ENCODE measurements at places on chromosomes 13 and 19.

DNA sequence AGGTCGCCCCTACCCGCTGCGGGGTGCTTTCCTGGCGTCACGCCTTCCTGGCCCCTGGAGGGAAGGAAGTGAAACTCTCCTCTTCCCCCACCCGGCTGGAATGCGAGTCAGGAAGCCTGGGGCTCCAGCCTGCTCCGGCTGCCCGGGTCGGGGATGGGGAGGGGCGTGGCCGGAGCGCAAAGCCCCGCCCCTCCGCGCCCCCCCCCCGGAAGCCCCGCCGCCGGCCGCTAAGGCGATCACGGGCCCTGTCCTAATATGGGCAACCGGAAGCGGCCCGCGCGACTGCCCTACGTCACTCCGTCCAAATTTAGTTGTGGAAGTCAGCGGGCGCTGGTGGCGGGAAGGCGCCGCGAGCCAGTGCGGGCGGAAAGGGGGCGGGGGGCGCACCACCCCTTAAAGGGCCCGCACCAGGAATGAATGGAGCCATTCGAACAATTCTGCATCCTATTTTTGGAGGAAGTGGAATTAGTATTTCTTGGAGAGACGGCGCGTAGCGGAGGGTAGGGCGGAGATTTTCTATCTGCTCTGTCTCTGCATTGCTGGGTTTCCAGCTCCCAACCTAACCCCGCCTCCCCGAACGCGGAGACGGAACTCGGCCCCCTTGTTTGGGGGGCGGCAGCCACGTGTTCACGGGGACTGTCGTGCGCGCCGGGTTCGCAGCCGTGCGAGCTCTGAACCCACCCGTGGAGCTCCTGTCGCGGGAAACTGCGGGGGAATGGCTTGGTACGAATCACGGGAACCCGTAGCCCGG lies 1.6 kb downstream of the IER2 start:
- peak; percentile 94 for DNase-seq

DNA sequence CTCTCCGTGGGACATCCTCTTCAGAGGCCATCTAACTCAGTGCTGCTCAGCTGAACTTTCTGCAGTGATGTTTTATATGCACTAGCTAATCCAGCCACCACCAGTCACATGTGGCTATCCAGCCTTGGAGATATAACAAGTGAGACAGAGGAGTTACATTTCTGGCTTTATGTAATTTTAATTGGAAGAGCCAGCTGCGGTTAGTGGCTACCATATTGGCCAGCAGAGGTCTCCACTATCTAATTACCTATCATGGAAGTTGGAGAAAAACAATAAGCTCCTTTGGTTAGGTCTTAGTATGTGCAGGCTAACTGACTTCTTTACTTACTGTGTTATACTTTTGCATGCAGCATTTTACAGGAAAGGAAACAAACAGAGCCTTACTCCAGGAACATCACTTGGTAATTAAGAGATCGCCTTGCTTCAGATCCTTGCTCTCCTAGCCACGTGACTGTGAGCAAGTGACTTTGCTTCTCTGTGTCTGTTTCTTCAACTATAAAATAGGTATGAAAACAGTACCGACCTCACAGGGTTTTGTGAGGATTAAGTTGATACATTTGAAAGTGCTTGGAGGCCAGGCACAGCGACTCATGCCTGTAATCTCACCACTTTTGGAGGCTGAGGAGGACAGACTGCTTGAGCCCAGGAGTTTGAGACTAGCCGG lies 1.6 kb upstream of the KLK10 start:
- DNase-seq: peak; percentile 35

- DNase-seq: no peak
These were observed 2.8 kb downstream of the EVI5L start for GRCh38 chr19:7832781-7833180.

DNA sequence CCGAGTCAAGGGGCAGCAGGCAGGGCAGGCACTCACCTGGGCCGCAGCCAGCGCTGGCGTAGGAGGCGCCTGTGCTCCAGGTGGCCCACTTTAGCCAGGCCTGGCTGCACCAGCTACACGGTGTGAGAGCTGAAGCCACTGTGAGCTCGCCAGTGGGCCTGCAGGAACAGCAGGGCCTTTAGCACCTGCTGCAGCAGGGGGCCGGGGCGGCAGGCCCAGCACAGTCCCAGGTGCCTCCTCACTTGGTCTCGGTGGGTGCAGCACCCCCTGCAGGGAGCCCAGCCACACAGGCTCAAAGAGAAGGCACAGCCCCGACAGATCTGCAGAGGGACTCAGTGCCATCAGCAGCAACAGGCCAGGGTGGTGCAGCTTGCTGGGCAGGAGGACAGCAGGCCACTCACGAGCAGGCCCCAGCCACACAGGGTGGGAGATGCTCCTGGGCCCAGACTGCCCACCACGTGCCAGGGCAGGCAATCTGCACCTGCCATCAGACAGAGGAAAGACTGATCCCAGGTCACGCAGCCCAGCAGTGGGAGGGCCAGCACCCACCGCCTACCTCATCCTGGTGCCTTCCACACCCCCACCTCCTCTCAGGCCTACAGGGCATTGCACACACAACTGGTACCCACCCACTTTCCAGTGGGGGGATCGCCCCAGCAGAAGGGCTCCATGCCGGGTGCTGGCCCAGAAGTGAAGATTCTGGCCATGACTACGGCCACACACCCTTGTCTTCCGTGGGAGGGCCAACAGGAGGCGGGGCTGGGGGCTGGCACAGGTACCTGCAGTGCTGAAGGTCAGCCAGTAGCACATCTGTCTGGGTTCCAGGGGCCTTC lies 15.8 kb downstream of the ARHGAP33 start:
- DNase-seq: no peak

DNA sequence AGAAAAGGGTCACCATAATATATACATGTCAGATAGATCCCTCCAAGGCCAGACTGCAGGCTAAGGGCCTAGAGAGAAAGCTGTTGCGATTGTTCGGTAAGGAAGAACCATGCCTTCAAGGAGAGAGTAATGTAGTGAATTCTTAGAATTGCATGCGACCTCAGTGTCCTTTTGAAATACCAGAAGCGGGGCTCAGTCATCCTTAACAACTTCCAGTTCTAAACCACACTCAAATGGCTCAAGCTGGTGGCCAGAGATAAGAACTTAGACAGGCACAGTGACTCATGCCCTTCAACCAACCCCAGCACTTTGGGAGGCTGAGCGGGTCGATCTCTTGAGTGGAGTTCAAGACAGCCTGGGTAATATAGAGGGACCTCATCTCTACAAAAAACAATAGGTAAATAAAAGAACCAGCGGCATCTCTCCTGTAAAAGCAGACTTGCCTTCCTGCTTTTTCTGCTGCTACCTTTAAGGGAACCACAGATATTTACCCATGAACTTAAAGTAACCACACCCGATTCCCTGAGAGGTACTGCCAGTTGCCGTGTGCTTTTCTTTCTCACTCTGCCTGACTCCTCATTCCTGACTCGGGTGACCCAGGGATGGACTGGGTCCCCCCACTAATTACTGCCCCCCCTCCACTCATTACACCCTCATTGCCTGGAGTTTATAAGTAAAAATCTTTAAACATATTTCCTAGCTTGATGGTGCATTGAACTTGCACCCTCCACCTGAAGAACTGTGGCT lies 15.4 kb upstream of the SIGLEC6 start:
- DNase-seq: peak; percentile 97

DNA sequence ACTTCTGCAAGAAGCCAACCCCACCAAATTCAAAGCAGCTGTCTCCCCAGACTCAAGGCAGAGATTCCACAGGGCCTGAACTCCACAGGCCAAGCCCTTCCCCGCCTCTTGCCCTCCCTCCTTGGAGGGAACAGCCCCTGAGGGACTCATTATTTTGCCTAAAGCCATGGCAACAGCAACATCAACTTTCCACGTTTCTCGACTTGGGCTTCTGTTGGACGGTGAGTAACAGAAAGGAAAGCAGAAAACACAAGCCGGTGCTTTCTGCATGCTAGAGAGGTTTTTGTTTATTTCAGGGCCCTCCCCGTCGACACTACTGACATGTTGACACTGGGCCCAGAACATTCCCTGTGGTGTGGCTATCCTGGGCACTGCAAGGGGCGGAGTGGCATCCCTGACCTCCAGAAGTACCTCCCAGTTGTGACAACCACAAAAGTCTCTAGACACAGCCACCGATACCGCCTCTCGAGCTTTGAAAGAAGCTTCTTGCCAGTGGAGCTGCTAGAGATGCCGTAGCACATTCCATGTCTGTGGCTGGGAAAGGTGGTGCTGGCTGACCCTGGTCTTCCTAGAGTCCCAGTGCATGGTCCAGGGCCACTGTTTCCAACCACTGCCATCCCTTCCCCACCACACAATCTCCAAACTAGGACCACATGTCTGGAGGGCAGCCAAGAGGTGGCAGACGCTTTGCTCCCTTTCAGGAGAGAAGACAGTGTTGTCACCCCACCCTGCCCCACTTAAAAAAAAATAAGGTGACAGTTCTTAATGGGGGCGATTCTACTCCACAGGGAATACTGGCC lies 12.8 kb downstream of the CAPS start:
- DNase-seq: no peak

GRCh38 chr19:17409990-17410389 lies 4.6 kb upstream of the BST2 start:
- DNase-seq: no peak

DNA sequence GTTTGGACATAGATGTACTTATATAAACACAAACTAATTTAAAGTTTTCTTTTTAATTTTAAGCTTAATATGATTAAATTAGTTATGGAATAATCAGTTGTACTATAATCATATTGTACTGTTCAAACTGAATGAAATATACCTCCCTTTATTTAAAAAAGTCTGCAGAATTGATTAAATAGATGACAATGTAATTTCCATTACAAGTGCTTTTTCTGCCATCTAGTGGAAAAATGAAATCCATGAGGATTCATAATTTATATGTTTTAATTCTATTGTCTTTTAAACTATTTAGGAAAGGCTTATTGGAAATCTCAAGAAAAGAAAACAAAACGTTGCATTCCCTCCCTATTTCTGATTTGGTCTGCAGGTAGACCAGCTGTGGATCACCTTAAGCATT lies 30.9 kb downstream of the MZT1 start:
- peak; percentile 50 for DNase-seq

- no peak for DNase-seq
These were observed 1.6 kb upstream of the RAB11B start for GRCh38 chr19:8388612-8388958.

GRCh38 chr13:107824635-107825034 lies 390.7 kb downstream of the LIG4 start:
- no peak for DNase-seq

DNA sequence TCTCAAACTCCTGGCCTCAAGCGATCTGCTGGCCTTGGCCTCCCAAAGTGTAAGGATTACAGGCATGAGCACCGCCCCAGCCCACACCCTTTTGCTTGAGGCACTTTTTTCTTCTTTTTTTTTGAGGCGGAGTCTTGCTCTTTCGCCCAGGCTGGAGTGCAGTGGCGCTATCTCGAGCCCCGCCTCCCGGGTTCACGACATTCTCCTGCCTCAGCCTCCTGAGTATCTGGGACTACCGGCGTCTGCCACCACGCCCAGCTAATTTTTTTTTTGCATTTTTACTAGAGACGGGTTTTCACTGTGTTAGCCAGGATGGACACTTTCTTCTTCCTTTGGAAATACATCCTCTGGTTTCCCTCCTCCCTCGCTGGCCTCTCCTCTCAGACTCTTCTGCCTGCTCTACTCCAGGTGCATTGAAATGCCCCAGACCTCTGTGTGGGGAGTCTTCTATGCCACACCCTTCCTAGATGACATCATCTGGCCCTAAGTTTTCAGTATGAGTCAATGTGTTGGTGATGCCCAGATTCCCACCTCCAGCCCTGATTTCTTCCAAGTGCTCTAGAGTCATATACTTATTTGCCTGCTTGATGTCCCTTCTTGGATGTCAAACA lies 20.7 kb upstream of the TPT1 start:
- DNase-seq: no peak

DNA sequence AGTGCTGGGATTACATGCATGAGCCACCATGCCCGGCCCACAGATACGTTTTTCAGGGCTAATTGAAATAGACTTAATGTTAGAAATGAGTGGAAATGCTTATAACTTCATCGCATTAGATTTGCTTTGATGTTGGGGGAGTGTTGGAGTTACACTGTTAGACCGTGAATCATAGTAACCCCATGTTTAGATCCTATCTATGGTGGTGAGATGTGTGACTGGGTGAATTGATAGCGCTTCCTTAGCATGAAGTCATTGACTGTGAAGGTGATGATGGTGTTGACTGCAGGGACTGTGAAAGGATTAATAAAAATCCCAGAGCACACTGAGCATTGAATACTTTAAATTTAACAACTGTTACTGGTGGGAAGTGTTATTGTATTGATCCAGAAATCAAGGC lies 1.7 kb downstream of the ZNF264 start:
- DNase-seq: no peak

DNA sequence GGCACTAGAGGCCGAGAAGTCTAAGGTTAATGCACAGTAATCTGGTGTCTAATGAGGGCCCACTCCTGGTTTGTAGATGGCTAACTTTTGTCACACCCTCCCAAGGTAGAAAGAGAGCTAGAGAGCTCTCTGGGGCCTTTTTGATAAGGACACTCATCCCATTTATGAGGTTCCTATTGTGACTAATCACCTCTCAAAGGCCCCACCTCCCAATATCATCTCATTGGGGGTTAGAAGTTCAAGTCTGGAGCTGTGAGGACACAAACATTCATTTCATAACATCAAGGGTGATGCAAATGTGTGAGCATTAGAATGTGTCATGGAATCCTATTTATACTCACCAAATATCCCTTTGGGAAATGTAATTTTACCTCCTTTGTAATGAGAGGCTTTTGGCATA lies 79.2 kb upstream of the SLC10A2 start:
- no peak for DNase-seq

- no peak for DNase-seq
These were observed 6.2 kb downstream of the ILF3 start for GRCh38 chr19:10660346-10660745.

- no peak for DNase-seq
These were observed 87.3 kb upstream of the FBXL3 start for GRCh38 chr13:77114271-77114670.

- DNase-seq: no peak
These were observed 7.7 kb downstream of the MEX3D start for GRCh38 chr19:1560286-1560882.

DNA sequence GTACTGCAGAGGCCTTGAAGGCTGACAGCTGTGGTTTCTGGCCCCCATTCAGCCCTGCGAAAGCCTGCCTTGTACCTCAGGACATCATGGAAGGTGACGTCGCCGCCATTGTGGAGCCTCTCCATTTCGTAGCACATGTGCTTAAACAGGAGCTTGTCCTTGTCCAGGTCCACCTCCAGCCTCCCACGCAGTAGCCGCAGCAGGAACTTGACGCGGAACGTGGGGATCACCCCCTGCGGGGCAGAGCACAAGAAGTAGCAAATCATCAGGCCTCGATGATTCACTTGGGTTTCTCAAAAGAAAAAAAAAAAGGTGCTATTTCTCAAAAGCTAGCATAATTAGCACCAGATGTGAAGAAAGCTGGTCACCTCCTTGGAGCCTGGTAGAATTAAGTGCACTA lies 351.0 kb downstream of the NALCN start:
- DNase-seq: no peak

DNA sequence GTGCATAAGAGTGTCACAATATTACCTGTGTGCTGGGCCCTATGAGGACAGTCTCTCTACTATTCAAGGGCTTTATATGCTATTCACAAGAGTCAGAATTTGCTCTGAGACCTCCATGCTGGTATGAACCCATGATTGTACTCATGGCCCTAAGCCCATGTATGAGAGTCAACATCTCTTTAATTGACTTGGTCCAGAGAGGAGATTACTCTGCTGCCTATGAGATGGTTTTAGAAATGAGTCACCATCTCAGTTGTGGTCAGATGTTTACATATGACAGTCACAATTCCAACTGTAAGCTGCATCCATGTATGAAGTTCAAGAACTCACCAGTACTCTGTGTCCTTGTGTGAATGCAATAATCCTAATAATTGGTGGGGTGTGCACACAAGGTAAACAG lies 19.9 kb upstream of the ZNF208 start:
- DNase-seq: no peak

- no peak for DNase-seq
These were observed 237.6 kb downstream of the LACC1 start for GRCh38 chr13:44117351-44117750.
